ENCODE measurements at places on chromosomes 11 and 22.

DNA sequence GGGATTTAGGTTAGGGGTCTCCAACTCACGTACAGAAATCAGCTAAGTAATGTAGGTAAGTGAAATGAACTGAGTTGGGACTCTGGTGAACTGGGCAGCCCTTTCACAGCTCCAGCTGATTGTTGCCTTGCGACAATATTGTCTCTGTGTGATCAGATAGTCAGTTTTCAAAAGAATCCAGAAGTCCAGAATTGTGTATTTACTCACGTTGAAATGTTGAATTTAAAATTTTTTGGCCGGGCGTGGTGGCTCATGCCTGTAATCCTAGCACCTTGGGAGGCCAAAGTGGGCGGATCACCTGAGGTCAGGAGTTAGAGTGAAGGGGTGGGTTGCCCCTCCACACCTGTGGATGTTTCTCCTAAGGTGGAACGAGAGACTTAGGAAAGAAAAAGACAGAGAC, 18.8 kb upstream of the WDR74 start:
- DNase-seq = no peak

GRCh38 chr11:63020671-63021291, 5.1 kb upstream of the SLC22A8 start:
- no peak for DNase-seq

GRCh38 chr11:91041626-91042025, 818.8 kb upstream of the CHORDC1 start:
- DNase-seq = no peak

- DNase-seq = no peak
These were observed 11.8 kb downstream of the MAPK1 start for GRCh38 chr22:21855676-21856075.

DNA sequence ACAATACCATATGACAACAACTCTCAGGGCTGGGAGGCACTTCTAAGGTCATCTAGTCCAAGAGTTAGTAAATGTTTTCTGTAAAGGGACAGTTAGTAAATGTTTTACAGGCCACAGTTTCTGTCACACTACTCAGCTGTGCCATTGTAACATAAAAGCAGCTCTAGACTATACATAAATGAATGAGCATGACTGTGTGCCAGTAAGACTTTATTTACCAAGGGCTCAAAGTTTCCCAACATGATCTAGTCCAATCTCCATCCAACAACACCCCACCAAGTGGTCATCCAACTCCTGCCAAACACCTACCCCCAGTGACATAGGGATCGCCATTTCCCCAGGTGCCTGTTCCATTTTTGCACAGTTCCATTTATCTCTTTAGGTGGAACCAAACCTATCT, 12.1 kb downstream of the SERGEF start:
- no peak for DNase-seq

- no peak for DNase-seq
These were observed 54.1 kb downstream of the PPFIA1 start for GRCh38 chr11:70324376-70325115.

DNA sequence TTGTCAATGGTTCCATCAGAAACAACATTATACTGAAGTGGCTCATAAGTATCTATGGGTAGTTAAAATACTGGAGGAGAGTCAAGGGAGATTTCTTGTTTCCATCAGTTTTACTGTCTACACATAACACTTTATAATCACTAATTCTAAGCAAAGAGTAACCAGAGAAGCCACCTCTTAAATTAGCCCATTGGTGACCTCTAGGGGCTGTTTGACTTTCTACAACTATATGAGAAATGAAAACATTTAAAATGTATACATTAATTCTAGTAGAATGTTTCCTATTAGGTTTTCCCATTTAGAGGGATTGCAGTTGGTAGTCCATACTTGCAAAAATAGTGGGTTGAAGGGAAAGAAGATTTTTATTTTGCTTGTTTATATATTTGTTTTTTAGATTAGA, 504.3 kb downstream of the FAM181B start:
- DNase-seq = no peak

GRCh38 chr11:996681-997080, 39.8 kb downstream of the MUC6 start:
- no peak for DNase-seq

GRCh38 chr11:47775240-47775869, 8.2 kb upstream of the FNBP4 start:
- no peak for DNase-seq

DNA sequence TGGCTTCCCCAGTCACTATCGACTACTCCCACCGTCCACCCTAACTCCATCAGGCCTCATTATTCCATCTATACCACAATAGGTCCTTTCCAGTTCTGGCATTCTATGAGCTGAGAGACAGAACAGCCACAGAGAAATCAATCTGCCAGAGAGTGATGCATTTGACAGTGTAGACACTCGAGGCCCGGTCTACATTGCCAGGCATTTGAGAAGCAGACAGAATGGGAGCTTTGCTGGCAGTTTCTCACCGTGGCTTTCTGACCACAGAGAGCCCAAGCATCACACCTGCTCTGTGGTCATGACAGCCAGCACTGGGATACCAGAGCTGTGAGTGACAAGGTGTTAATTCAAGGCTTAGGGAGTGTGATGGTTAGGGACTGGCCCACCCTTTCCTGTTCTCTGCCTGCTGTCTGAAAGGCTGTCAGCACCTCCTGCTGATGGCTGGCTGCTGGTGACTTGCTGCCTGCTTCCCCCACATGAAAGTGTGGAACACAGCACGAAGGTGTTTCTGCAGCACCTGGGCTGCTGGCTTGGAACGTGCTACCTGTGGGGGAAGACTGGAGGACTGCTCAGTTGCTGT, 137.8 kb downstream of the KIRREL3 start:
- DNase-seq = no peak

- DNase-seq = no peak
These were observed 128.1 kb upstream of the TOP3B start for GRCh38 chr22:22110548-22111266.

GRCh38 chr11:70713988-70714665, 315.8 kb downstream of the CTTN start:
- DNase-seq = no peak

DNA sequence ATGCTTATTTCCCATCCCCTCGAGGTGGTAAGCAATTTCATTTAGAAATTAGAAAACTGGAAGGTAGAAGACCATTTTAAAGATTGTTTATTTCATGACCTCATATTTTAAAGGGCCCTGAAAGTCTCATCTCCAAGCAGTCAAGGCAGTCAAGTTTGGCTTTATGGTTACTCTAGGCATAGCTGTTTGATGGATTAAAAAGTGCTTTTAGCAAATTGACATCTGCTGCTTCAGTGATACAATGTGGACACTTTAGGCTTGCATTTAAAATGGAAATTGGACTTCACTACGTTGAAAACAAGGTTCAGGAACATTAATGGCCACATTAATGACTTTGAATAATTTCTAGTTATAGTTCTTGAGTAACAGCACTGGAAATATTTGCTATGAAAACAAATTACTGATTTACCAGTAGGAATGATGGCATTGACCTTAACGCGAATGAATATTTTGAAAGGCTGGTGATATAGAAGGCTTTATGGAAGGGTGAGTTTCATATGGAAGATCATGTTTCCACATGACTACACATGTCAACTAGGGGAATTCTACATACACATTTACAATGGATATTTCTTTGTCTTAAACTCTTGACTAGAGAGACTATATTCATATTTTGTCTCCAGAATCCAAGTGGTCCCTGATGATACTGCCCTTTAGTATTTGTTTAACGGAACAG, 873.5 kb downstream of the JRKL start:
- DNase-seq = no peak

All from stimulated activated CD4-positive, alpha-beta T cell treated with anti-CD3 and anti-CD28 coated beads, Interleukin-15, amount 100 ng/mL, for 1 hour (primary cell).